ENCODE measurements at places on chromosomes 4 and X.

DNA sequence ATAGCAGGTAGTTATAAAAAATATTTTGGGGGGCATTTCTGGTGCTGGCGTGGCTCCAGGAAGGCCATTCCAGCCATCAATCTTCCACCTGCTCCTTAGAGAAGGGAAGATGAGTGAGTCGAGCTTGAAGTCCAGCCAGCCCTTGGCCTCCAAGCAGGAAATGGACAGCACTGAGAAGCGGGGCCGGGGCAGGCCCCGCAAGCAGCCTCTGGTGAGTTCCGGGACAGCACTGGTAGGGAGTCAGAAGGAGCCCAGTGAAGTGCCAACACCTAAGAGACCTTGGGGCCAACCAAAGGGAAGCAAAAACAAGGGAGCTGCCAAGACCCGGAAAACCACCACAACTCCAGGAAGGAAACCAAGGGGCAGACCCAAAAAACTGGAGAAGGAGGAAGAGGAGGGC is 29.2 kb upstream of the COX18 start:
- DNase-seq, result no peak

DNA sequence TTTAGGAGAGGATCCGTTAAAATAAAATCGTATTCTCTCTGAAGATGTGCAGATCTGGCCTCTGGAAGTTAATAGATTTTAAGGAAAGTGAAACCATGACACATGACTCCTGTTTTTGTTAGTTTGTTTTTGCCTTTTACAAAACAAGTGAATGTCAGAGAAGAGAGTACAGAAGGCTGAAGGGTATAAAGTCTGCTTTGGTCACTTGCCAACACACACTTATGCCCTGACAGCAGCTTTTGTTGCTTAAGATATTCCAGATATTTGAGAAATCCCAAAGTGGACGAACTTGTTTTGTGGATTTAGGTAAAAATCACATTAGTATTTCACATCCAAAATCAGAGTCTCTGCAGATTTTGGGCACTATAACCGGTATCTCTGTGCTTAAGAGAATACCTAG is 192.4 kb upstream of the RASGEF1B start:
- no peak for DNase-seq

GRCh38 chr4:168893807-168894206 is 116.2 kb downstream of the CBR4 start:
- DNase-seq, result no peak

- no peak for DNase-seq
Observed at GRCh38 chr4:152784490-152785350, 5.0 kb downstream of the ARFIP1 start.

- DNase-seq, result no peak
Observed at GRCh38 chrX:3192835-3193234, 151.6 kb downstream of the ARSF start.

- no peak for DNase-seq
Observed at GRCh38 chr4:169256101-169256612, 14.6 kb downstream of the SH3RF1 start.

- DNase-seq, result no peak
Observed at GRCh38 chr4:158821228-158821971, 52.6 kb downstream of the FNIP2 start.

DNA sequence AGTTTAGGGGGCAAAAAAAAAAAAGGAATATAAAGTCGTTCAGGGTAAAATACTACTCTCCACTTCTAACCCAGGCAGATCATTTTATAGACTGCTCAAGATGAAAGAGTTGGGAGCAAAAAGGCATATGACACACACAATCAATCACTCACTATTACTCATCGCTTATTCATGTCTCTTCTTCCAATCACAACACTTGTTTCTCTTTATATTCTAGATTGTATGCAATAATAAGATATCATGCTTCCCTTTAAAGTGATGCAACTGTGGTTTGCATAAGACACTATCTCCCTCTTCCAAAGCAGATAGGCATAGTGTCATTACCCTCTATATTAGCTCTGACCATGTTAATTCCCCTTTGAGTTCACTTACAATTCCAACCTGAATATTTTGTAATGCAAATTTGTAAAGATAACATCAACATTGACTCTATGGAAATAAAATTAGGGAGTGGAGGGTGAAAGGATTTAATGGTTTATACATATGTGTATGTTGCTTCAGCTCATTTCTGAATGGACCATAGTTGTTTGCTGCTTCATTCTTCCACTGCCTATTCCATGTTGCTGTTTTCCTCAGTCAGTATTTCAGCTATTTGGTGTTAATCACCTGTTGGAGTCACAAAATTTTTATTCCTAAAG is 154.9 kb upstream of the EPHA5 start:
- no peak for DNase-seq

- DNase-seq, result no peak
Observed at GRCh38 chr4:168541266-168541953, 44.6 kb downstream of the PALLD start.

All from activated B cell treated with CpG ODN at 0.5 μM for 24 hours (primary cell).